ENCODE measurements at places on chromosomes 11 and 22.

DNA sequence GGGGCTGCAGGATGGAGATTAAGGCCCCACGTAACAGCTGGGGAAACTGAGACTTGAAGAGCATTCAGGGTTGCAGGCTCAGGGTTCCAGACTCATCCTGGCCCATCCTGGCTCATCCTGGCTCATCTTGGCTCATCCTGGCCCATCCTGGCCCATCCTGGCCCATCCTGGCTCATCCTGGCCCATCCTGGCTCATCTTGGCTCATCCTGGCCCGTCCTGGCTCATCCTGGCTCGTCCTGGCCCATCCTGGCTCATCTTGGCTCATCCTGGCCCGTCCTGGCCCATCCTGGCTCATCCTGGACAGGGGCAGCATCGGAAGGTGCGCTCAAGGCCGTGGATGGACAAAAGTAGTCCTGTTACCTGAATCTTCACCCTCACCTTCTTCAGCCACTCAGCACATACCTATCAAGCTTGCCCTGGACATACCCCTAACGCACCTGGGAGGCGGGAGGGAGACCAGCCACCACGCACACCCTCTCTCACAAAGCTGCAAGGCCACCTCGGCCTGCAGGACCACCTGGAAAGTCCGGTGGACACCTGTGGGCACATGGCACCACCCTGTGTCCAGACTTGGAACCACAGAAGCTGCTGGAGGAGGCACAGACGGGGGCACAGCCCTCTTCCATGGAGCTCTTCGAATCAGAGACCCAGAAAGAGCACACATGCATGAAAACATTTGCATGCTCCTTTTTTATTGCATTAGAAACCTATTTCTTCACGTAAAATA is 20.3 kb upstream of the NLRP6 start:
- DNase-seq = no peak

- no peak for DNase-seq
Measured at GRCh38 chr11:134725716-134726639, 313.9 kb upstream of the B3GAT1 start.

DNA sequence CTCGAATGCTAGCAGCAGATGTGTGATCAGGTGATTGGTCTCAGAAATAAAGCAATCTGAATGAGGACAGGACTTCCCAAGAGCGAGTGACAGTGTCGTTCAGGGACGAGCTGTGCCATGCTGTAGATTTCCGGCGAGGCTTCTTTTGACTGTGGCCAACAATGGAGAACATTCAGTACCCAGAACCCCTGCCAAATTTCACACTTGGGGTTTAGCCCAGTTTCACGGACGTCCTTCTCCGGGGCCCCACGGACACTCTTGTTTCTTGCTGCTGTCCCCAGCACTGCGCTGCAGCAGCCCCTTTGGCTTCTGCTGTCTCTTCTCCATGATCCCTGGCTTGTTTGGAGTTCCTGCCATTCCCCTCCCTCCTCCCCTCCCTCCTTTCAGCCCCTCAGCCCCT is 115.1 kb upstream of the GRAMD1B start:
- DNase-seq = no peak

- DNase-seq = no peak
Measured at GRCh38 chr22:47106806-47107205, 344.4 kb downstream of the TBC1D22A start.

- DNase-seq = no peak
Measured at GRCh38 chr22:42399315-42400271, 32.6 kb downstream of the NFAM1 start.
